ENCODE measurements at places on chromosomes 6 and 20.

- no peak for DNase-seq
Measured at GRCh38 chr20:42752620-42753019, 437.1 kb downstream of the PTPRT start.

- DNase-seq: no peak
Measured at GRCh38 chr20:49452011-49452482, 30.4 kb downstream of the KCNB1 start.

DNA sequence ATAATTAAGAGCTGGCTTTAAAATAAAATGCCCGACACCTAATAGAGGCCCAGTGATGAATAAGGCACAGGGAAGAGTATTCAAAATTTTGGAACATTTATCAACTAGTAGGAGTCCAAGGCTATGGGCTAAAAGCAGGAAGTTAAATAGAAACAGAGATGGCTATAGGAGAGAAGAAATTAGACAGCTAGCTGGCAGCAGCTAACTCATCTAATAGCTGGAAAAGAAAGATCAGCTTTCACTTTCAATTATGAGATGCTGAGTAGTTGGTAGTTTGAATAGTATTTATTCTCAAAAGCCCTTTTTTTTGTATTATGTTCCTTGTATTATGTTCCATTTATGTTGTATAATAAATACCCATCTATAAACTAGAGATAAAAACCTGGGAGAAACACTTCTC is 215.7 kb downstream of the SLC35F1 start:
- no peak for DNase-seq

DNA sequence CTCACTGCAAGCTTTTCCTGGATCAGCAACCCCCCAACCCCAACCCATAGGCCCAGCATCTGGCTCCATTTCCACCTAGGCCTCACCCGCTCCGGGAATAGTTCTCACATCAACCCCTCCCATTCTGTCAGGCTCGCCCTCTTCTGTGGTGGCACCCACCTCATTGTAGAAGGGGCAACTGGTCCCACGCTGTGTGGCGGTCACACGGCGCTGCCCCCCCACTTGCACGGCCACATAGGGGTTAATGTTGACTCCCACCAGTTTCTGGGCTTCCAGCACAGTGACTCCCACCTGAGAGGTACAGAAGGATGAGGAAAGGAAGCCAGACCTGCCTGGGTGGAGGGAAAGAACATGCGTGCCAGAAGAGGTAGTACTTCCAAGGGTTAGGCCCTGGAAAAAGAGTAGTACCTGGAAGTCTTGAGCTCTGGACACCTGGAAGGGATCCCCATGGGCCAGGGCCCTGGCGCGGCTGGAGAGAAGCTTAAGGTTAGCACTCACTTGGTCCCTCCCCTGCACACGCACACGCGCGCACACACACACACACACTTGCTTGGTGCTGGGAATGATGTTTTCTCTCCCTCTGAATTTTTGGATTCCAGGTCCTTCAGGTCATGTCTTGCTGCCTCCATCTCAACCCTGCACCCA is 12.7 kb upstream of the SPAG4 start:
- no peak for DNase-seq

DNA sequence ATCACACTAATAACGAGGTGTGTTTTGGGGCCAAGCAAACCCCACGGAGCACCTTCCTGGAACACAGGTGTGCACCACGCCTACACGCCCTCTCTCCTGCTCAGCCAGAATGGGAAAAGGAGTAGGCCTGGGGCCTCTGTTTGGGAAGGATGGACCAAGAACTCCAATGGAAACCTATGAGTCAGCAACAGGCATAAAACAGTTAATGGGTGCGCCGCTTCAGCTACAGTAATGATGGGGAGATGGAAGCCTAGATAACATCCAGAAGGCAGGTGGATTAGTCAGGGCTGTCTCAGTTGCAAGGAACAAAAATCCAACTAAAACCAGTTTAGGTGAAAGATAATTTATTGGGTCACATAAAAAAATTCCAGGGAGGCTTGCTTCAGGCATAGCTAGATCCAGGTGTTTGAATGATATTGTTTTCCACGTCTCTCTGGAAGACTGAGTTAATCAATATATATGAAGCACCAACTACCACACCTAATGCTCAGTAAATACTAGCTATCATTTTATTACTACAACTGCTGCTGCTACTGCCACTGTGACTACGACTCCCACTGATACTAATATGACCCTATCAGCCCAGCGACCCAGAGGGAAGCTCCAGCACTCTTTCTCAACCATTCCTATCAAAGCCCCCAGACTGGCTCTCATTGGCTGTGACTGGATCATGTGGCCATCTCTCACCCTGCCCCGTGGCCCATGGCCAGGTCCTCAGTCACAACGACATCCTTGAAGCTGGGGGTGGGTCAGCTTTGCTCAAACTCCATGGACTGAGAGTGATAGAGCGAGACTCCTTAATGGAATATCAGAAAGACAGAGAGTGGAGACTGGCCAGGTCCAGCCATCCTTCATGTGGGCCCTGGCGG is 155.2 kb upstream of the PTPN1 start:
- DNase-seq: no peak

DNA sequence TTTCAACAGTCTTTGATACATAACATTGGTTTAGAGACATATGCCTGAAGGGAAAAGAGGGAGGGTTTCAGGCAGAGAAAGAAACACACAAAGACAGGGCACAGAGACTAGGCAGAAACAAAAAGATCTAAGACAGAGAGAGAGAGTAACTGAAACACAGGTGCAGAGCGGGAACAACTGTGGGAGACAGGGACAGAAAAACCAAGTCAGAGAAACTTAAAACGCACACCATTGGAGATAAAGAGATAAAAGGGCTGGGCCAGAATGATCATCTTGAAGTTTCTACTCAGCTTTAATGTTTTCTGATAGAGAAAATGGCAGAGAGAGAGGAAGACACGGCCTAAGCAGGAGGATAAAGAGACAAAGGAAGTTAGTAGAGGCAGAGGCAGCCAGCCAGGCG is 11.8 kb downstream of the UNC5CL start:
- no peak for DNase-seq

DNA sequence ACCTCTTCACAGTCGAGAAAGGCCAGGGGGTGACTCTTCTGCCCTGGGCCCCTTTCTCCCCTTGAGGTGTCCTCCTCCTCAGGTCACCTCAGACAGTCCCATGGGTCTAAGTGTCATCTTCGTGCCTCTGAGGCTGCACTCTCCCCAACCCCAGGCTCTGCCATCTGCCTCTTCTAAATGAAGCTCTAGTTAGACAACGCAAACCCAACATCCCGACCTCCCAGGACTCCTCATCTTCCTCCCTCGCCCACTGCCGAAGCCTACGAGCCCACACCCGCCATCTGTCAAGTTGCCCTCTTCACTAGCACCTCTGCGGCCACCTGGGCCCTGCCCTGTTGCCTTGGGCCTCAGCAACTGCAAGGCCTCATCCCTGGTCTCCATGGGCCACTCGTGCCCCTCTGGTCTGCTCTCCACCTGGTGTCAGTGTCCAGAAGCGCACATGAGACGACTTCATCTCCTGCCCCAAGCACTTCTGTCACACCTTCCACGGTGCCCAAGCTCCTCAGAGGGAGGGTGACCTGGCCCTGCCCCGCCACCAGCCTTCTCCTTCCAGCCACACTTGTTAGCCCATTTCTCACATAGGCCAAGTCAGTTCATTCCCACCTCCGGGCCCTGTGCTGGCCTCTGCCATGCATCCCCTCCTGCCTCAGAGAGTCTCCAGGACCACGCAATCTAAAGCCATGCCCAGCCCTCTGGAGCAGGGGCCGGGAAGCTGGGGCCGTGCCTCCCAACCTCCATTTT is 53.8 kb downstream of the RRBP1 start:
- DNase-seq: no peak

GRCh38 chr6:8215631-8216030 is 113.3 kb upstream of the EEF1E1 start:
- DNase-seq: no peak

DNA sequence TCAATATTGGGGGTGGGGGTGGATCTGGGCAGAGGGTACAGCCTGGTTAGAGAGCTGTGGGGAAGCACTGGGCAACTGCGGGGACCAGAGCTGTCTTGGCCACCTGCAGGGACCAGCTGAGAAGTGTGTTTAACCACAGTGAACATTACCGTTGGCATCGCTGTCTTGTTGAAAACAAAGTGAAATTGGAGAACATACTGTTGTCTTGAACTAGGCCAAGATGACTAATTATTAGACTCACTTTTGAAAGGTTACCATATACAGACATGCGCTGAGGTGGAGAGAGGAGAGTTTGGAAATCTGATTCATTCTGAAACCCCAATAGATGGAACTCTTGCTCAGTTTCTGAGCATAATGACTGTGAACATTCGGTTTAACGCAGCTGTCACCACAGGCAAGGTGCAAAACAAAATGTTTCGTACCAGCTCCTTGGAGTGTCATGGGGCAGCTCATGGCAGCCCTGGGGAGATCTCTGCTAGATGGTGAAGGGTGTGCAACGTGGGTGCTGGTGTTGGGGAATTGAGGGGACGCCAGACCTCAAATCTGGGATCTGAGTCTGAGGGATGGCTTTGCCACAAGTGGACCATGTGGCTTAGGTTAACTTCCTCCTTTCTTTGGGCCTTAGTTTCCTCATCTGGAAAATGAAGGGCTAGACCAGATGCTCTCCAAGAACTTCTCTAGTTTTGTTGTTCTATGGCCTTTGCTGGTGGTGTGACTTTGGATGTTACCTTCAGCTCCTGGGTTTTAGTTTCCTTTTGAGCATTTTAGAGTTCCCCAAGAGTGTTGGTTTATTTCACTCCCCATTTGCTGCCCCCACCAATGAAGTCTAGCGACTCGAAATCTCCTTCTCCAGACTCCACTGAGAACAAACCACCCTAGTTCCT is 24.6 kb upstream of the GTSF1L start:
- no peak for DNase-seq

GRCh38 chr6:117317261-117317660 is 51.9 kb downstream of the VGLL2 start:
- DNase-seq: no peak

- no peak for DNase-seq
Measured at GRCh38 chr6:27267857-27268434, 20.4 kb downstream of the PRSS16 start.

DNA sequence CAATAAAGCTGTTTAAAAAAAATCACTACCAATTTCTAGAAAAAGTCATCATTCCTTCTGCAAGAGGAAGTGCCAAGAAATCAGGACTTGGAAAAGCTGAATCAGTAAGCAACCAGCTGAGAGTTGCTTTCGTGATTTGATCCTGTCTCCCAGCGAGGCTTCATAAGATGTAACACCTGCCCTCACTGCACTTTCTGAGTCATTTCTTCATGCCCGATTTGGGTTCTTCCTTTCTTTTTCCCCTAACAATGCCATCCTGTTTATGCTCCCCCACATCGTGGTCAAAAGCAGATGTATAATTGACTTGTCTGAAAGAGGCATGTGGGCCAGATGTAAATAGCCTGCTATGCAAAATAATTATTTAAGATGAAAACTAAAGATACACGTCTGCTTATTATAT is 52.1 kb downstream of the RIPOR2 start:
- DNase-seq: peak; percentile 24

DNA sequence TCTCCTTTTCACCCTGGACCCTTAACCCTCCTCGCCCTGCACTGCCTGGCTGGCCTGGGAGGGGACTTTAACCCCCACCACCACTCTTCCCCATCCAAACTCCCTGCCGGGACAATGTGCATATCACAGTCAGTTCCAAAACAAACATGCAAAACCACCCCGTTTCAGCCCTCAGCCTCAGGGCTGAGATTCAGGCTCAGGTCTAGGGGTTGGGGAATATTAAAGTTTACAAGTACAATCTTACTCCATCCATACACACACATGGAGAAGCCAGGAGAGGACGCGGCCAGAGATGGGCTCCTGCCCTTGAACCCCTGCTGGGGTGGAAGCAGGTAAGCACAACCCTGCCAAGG is 534 bp downstream of the KIAA1755 start:
- DNase-seq: no peak

DNA sequence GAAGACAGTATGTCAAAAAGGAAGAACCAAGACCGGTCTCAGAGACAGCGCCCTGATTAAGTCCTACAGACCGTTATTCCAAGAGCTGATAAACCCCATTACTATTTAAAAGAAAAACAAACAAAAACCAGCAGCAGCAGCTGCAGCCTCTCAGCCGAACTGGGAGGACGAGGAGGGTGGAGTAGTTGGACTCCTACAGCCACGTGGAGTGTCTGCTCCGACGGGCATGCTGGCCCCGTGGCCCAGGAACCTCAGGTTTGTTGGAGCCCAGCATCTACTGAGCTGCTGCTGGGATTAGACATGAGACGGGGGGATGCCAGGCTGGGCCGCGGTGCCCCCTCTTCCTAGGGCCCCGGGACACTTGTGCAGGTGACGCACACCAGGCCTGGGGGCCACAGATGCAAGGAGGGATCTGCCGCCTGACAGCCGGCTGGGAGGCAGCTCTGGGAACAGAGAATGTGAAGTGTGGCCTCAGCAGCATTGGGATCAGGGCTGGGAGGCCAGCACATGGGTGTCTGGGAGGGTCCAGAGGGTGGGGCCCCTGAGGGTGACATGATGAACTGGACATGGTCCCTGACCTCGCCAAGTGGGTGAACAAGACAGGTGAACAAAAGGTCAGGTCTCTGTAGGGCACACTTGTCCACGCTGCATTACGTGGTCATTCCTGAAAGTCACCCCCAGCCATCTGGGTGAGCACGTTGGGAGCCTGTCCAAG is 2.9 kb upstream of the ZBTB46 start:
- DNase-seq: no peak

DNA sequence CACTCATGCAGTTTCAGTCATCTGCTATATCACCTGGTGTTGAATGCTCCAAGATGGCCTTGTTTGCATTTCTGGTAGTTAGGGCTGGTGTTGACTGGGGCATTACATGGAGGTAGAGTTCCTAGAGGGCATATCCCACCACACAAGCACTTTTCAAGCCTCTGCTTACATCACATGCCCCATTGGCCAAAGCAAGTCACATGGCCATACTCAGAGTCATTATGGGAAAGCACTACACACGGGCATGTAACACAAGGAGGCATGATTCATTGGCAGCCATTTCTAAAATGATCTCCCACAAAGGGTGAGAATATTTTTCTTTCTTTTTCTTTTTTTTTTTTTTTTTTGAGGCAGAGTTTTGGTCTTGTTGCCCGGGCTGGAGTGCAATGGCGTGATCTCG is 73.2 kb downstream of the TRMT6 start:
- no peak for DNase-seq

GRCh38 chr20:10629946-10630650 is 43.7 kb downstream of the JAG1 start:
- DNase-seq: no peak

Data from activated T-cell treated with anti-CD3 and anti-CD28 coated beads for 4 hours (primary cell).